ENCODE measurements at places on chromosomes 5 and 9.

GRCh38 chr9:123048748-123049147, 15.3 kb downstream of the GPR21 start:
- no peak for DNase-seq

DNA sequence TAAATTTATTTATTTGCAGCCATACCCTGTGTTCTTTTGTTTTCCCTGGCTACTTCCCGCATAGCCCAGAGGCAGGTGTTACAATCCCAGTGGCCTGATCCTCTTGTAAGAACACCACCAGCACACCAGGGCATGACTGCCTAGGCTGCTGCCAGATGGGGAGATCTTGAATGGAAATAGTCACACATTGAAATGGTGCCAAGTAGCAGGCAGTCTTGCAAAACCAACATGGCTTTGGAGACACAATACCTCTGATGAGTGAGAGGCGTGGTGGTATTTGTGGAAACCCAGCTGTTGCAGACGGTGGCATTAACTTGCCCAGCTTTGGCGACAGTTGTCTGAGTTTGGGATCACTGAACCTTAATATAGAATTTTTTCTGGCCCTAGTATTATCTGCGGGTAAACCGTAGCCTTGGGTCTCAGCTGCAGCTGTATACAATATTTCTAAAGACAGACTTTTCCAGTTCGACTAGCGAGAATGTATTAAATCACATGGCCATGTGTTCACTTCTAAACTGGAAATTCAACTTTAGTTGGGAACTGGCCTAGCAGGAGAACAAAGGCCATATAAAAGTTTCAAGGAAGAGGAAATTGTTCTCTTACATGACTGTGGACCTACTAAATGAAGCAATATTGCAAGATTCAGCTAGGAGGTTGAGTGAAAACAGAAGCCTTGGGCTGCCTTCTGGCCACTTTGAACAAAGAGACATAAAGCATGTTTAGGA, 277.0 kb downstream of the SMARCA2 start:
- DNase-seq = no peak

DNA sequence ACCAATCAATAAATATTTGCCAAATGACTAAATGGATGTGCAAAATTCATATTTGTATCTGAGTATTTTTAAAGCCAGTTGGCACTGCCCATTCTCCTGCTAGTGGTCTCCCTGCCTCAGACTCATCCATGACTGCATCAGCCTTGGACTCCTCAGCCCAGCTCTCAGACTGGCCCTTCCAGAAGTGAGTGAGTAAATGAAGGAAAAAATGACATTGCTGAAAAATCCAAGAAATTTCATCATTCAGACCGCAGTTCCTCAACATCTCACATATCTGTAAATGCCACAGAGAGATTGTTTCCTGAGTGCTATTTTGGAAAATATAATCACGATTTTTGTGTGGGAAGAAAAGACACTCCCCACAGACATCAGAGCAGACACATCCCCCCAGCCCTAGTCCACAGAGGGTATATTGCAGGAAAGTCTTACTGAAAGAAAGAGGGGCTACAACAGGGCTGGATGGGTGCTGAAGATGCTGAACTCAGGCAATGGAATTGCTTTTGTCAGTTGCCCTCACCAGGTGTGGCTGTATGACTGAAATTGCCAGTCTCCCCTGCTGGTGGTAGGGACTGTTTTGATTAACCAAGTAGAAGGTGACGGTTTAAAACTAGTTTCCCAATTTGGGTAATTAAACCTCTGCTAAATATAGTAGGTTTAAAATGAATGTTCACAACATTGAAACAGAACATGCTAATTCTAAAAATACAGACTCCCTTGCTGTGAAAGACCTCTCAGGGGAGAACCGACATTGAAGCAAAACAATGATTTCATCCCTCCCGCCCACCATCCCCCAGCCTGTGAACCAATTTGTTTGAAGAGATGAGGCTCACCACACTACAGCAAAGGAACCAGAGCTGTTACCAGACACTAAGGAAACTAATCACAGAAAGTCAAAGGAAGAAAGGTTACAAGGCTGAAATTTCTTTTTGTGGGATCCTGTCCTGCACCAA, 158.8 kb downstream of the DEPDC1B start:
- no peak for DNase-seq

GRCh38 chr5:159951387-159951786, 35.1 kb downstream of the ADRA1B start:
- no peak for DNase-seq

DNA sequence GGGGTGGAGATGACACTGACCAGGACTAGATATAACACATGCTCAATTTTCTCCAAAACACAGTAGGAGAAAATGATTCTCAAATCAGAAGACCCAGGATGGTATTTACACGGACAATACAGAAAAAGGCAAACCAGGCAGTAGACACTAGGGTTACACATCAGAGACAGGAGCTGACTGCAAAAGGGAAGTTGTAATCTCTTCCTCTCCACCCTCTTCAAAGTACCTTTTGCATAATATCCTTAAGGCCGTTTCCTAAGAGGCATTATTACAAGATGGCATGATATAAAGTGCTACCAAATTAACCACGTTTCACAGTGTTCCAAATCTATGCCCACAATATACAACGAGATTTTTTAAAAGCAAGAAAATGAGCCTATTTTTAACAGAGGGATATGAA, 39.2 kb downstream of the YIPF5 start:
- no peak for DNase-seq

DNA sequence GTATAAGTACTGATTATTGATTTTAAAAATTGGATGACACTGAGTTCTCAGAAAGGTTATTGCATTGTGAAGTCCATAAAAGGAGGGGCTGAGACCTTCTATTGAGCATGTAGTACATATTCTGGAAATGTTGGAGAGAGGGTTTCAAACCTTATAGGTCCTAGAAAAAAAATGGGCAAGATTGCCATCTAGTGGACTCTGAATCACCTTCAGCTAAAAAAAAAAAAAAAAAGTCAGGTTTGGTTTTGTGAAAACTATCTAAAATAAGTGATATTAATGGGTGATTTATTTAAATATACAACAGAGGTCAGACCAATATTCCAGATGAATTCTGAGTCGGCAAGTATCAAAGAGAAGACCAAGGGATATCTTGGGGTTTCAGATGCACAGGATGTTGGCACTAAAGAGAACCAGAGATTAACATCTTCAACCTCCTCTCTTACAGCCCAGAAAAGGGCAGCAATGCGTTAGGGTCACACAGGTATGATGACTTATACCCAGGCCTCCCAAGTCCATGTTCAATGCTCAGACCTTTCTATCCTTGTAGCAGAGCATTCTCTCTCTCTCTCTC, 109.8 kb upstream of the NMUR2 start:
- DNase-seq = peak; percentile 6

- no peak for DNase-seq
Measured at GRCh38 chr9:2170722-2171121, 155.6 kb downstream of the SMARCA2 start.

GRCh38 chr9:109967651-109968642, 187.9 kb downstream of the PALM2AKAP2 start:
- no peak for DNase-seq

- no peak for DNase-seq
Measured at GRCh38 chr9:16544842-16545241, 325.6 kb downstream of the BNC2 start.

GRCh38 chr5:34622098-34622400, 34.1 kb upstream of the RAI14 start:
- DNase-seq = no peak

- DNase-seq = no peak
Measured at GRCh38 chr5:179823937-179824744, 3.4 kb downstream of the SQSTM1 start.

DNA sequence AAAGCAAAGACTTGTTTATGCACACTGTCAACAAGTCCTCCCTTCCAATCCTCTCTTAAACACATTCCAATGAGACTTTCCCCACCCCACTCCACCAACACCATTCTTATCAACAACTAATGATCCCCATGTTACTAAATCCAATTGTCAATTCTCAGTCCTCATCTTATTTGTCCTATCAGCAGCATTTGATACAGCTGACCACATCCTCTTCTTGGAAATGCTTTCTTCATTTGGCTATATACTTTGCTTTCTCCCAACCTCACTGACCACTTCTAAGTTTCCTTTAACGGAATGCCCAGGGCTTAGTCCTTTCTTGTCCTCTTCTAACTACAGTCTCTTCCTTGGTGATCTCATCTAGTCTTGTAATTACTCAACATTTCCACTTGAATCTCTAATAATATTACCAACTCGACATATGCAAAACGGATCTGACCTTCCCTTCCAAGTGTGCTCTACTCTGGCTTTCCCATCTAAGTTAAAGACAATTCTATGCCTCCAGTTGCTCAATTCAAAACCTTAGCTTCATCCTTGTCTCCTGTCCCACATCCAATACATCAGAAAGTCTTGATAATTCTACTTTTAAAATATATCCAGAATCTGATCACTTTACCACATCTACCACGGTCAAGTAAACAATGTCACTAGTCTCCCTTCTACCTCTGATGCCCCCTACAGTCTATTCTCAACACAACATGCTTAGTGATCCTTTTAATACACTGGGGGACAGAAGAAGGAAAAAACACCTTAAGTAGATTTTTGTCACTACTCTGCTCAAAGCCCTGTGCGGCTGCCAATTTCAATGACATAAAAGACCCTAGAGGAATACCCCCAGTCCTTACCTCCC, 25.5 kb downstream of the AGTPBP1 start:
- no peak for DNase-seq

GRCh38 chr5:7533941-7534340, 138.0 kb downstream of the ADCY2 start:
- no peak for DNase-seq

DNA sequence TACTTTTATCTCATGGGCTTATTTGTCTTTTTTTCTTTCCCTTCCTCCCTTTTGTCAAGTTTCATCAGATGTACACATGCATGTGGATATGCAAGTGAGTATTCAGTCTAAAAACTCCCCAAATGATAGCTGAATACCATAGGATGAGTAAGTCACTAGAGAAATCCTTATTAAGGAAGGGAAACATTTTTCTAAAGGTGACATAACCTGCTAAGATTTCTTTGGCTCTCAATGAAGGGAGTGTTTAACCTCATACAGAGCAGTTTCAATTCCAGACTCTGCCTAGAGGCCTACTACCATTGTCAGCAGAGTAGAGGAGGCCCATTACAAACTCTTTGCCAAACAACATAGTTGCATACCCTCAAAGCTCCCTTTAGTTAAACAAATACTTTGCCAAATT, 192.4 kb downstream of the ARHGEF28 start:
- no peak for DNase-seq

- no peak for DNase-seq
Measured at GRCh38 chr9:127878001-127878651, 651 bp upstream of the AK1 start.

GRCh38 chr9:38389313-38389712, 3.2 kb upstream of the ALDH1B1 start:
- DNase-seq = no peak

DNA sequence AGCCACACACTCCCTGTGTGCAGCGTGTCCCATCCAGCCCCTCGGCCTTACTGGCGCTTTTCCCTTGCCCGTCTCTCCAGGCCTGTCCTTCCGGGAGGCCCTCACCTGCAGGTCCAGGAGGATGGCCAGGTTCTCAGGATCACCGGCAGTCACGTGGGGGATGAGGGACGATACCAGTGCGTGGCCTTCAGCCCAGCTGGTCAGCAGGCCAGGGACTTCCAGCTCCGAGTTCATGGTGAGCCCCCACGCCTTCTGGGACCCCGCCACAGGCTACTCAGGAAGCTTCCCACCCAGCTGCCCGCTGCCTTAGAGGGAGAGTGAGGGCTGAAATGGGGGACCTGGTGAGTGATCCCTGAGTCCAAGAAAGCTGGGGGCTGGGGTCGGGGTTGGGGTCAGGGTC, 85.8 kb downstream of the HMCN2 start:
- DNase-seq = no peak

- DNase-seq = no peak
Measured at GRCh38 chr5:165894916-165895315, 2389.5 kb downstream of the MAT2B start.

- no peak for DNase-seq
Measured at GRCh38 chr5:158154226-158155005, 295.5 kb upstream of the CLINT1 start.

- DNase-seq = no peak
Measured at GRCh38 chr9:10613419-10613818, 617 bp upstream of the PTPRD start.

GRCh38 chr5:88142636-88142885, 126.1 kb downstream of the TMEM161B start:
- no peak for DNase-seq

DNA sequence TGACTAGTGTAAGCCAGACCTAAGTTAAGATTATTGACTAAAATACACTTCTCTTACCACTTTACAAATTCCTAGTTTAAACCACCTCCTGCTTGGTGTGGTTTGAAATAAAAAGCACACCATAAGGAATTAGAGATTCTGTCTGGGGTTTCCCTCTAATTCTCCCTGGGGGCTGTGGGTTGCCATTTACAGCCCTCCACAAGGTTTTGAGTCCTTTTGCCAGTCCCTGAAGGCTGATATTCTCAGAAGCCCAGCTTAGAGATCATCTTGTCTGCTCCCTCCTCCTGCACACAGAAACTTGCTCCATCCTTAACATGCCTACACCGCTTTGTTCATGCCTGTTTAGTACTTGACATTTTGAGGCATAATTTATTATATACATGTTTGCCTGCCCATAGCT, 7.2 kb upstream of the LMNB1 start:
- DNase-seq = no peak

- DNase-seq = no peak
Measured at GRCh38 chr5:58582019-58582802, 664 bp upstream of the RAB3C start.

- no peak for DNase-seq
Measured at GRCh38 chr9:90853945-90854344, 52.3 kb downstream of the SYK start.

- DNase-seq = peak; percentile 99
Measured at GRCh38 chr9:121686930-121687541, 35.6 kb downstream of the DAB2IP start.

GRCh38 chr5:180601591-180602480, 10.5 kb upstream of the SCGB3A1 start:
- no peak for DNase-seq

- no peak for DNase-seq
Measured at GRCh38 chr9:36169708-36170107, 520 bp downstream of the CCIN start.

DNA sequence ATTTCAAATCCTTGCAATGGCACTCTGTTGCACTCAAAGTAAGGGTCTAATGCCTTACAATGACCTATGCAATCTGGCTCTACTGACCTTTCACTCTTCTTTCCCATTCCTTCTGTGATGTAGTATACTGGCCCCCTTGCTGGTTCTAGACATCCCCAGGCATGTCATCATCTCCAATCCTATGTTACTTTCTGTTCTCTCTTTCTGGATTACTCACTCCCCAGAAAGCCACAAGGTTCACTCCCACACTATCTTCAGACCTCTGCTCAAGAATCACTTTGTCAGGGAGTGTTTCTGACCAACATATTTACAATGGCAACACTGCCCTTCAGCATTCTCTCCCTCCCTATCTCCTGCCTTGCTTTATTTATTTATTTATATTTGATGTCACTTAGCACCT, 802.2 kb upstream of the WWC1 start:
- DNase-seq = peak; percentile 12

GRCh38 chr5:149759563-149759962, 29.5 kb downstream of the PPARGC1B start:
- no peak for DNase-seq
